ENCODE measurements at places on chromosomes 2 and 18.

DNA sequence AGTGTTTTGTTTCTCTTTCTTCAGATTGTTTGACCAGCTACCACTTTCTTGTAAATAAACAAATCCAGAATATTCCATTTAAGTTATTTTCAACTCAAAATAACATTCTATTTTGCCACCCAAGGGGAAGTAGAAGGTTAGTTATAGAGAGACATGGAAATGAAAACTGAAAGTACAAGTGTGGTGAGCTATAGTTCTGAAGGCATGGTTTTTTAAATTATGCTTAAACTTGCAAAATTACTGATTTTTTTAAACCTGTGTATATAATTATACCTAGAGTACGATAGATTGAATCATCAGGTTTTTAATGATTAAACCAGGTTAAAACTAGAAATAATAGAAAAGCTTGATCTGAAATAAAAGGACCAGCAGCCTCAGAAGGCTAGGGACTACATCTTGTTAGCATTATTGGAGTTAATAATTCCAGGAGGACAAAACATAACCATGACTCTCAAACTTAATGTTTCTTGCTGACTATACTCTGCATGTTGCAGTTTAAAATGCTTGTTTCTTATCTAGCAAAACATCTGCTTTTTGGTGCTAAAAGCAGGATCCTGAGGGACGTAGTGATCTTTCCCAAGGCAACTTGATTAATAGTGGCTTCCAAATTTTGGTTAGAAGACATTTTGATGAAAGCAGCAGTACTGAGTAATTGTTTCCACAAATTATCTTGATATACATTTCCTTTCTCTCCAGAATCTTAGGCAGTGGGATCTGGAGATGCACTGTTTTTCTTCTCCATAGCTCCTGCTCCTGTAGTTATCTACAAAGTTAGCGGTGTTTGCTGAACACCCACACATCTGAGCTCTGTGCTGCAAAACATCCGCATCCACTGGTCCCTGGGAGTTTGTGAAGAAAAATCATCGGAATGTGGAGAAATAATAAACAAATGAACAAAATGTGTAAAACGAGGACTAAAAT is 327.2 kb upstream of the PKDCC start:
- no peak for DNase-seq

GRCh38 chr2:223217373-223217772 is 165.4 kb downstream of the KCNE4 start:
- no peak for DNase-seq

GRCh38 chr2:224039080-224039769 is at the start of gene SERPINE2:
TSS of gene SERPINE2 (minus strand) at chr2:224039286. CDS start at chr2:224001900, 37,386 bp downstream.
- peak; percentile 52 for DNase-seq

GRCh38 chr2:222433332-222434173 is 9.2 kb downstream of the SGPP2 start:
- DNase-seq: no peak

DNA sequence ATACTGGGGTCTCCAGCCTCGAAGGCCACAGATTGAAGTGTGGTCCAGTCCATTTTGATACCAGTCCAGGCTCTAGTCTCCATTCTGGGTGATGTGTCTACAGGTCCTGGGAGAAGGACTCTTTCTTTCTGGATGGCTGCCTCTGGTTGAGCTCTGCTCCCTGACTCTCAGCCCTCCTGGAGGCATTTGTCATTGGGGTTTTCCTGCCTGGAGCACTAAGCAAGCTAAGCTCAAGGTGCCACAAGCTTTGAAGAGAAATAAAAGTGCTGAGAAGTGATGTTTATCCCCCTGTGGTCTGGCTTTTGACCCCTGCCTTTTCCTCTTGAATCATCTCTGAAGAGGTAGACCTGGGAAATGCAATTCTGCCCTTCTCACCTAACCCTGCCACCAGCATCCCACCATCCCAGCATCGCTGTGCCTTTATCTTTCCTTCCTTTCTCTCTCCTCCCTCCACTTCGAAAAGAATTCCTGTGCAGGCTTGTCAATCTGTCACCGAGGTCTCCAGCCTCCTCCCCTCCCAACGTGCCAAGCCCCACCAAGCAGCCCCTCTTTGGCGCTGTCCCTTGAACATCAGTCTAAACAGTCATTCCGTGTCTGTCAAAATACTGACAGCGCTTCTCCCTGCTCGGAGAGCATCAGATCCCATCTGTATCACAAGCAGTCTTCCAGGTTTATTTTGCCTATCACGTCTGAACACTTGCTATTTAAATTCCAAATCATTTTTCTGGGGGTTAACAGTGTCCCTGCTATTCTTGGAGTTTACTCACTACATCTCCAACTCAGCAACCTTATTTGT is 334.6 kb upstream of the SLC14A2 start:
- no peak for DNase-seq

- no peak for DNase-seq
These were observed 57.3 kb downstream of the GULP1 start for GRCh38 chr2:188349019-188349418.

DNA sequence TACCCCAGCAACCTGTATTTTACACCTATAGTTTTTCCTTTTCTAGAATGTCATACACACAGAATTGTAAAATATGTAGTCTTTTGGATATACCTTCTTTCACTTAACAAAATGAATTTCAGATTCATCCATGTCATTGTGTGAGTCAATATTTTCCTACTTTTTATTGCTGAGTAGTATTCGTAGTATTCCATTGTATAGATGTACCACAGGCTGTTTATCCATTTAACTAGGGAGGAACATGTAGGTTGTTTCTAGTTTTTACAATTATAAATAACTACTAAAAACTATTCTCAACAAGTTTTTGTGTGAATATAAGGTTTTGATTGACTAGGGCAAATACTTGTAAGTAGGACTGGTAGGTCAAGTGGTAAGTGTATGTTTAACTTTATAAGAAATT is 187.4 kb downstream of the ACOXL start:
- no peak for DNase-seq

DNA sequence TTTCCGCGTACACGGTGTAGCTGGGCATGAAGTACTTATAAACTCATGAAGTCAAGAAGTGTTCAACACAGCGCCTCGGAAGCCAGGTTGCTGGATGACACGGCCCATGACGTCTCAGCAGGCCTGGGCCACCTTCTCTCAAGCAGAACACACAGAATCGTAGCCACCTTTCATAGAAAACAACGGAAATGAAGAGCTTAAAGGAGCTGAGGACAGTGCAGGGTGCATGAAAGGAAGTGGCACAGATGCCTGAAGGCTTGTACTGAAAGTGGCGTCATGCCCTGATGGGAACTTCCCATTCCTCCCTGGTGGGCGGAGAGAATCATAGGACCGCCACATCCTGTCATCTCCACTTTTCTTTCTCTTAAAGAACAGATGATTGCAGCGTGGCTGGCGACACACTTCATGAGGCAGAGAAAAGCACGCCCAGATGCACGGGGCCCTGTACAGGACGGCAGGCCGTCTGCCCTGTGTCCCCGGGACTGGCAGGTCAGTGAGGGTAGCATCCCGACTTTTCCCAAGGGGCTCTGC is 31.1 kb downstream of the HDAC4 start:
- DNase-seq: peak; percentile 65

DNA sequence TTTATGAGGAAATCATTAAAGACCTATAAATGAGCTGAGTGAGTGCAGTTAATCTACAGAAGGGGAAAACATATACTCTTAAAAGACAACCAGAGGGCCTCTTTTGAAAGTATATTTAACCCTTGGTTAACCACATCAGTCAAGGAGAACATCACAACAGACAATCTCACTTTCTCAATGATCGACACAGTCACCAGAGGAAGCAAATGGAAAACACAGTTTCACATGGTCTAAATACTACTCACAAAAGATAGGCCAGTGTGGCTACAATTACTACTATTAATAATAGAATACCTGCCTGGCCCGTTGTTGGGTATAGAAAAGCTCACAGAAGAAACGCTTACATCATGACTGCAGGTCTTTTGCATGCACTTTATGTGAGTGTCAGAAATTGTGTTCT is 426.2 kb downstream of the NCKAP5 start:
- no peak for DNase-seq

GRCh38 chr2:234816491-234816890 is 135.3 kb upstream of the SH3BP4 start:
- DNase-seq: no peak

GRCh38 chr2:168798888-168799410 is 3.5 kb upstream of the NOSTRIN start:
- DNase-seq: no peak

DNA sequence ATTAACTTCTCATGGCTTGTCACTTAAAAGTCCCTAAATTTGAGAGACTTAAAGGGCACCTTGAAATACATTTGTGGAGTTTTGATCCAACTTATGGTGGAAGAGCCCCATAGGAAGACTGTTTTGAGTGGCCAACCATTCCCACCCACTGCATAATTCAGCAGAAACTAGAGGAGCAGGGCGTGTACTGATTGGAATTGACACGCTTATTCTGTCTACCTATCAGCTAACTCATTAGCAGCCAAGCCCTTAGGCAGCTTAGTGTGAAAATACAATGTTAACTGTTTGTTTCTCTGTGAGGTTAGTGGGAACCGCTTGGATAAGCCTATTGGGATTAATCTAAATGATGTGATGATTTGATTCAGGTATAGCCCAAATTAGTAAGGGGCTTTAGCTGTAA is 6.4 kb downstream of the LGALSL start:
- DNase-seq: no peak

DNA sequence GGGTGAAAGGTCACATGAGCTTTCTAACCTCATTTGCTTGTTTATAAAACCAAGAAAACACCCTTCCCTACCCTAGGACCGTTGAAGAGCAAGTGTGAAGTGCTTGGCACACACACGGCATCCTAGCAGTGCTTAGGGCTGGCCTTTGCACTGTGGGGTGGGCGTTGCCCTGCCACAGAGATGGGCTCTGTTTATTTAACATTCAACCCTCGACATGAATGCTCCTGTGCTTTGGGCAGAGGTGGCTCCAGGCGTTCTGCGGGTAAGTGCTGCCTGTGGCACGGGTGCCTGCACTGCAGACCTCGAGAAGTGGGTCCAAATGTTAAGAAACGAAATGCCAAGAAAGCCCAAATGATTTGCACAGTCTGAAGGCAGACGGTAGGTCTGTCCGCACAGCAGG is 170.1 kb downstream of the FHOD3 start:
- no peak for DNase-seq

DNA sequence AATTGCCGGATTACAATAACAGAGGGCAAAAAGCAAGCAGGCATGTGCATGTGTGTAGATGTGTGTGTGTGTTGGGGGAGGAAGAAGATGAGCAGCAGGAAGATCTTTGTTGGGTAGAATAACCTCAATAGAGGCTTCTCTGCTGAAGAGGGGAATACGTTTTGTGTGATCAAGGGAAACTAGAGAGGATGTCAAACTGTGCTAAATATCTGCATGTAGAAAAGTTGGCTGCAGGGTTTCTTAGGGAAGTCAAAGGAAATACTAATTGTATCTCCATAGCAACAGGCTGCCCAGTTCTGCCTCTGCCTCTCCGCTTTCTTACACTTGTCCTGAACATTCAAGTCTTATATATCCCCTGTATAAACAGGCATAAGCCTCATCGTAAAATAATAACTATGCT is 190.1 kb upstream of the RND3 start:
- DNase-seq: no peak

GRCh38 chr18:2337552-2338141 is 233.7 kb downstream of the METTL4 start:
- DNase-seq: peak; percentile 27

DNA sequence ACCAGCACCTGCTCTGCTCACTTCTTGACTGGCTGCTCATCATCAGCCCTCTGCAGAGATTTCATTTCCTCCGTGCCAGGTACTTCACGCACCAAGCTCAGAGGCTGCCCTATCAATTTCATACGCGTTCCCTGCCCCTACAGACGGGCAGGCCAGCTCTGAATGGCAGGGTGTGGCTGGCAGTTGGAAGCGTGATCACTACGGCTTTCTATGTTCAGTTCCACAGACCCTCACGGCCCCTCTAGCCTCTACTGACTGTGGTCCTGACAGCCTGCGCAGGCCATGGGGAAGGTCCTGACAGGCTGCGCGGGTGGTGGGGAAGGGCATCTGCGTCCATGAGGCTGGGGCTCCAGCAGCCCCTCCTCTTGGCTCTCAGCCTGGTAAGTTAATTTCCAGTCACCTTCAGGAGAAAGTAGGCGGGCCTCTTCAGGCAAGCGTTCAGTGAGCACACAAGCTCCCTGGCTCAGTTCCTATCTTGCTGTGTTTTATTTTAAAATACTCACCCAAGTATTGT is 154.8 kb downstream of the ZNF236 start:
- no peak for DNase-seq

- DNase-seq: no peak
These were observed 3.9 kb downstream of the SKOR2 start for GRCh38 chr18:47247416-47248114.

GRCh38 chr2:179106676-179107428 is 56.9 kb upstream of the CCDC141 start:
- DNase-seq: no peak

DNA sequence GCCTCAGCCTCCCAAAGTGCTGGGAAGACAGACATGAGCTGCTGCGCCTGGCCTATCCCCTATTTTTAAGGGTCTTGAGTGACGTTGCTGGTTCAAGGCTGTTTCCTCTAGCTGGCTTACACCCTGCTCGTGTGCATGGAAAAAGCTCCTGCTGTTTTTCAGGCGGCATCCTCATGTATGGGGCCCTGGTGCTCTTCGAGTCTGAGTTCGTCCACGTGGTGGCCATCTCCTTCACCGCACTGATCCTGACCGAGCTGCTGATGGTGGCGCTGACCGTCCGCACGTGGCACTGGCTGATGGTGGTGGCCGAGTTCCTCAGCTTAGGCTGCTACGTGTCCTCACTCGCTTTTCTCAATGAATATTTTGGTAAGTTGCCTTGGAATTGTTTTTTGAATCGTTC is 22.0 kb upstream of the NFATC1 start:
- no peak for DNase-seq

- DNase-seq: no peak
These were observed 96.6 kb upstream of the NRP2 start for GRCh38 chr2:205585449-205586383.

- peak; percentile 73 for DNase-seq
These were observed at the start of gene CLIP4 for GRCh38 chr2:29114946-29115609. TSS of gene CLIP4 (plus strand) at chr2:29115415. CDS start at chr2:29121389, 5,974 bp downstream.

GRCh38 chr2:223054193-223054781 is 2.3 kb downstream of the KCNE4 start:
- DNase-seq: no peak

DNA sequence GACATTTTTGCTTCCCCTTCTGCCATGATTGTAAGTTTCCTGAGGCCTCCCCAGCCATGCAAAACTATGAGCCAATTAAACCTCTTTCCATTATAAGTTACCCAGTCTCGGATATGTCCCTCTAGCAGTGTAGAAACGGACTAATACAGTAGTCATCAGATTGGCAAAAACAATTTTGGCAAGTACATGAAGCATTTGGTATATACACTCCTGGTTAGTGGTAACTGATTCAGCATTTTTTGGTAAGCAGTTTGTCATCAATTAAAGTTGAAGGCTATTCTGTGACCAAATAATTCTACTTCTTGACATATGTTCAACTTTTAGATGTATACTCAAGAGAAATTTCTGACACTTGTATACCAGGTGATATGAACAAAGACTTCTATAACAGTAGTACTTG is 190.5 kb upstream of the STON1 start:
- DNase-seq: no peak

DNA sequence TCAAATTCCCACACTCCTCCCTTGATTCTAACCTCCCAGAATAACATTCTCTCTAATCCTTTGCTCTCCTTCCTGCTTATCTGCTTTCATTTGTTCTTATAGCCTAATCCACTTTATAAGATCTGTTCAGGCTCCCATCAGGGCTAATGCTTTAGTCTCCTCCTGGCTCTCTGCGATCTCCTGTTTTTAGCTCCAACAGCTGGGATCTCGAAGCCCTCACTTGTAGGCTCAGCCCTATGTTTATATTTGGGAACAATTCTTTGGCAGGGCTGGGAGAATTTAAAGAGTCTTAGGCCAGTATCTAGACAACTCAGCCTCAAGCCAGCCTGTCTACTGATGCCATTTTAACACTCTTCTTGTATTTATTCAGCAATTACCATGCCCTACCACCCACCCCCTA is 27.2 kb upstream of the RAPH1 start:
- no peak for DNase-seq
